Stomach (tissue), 19 donors: ENCODE measurements at places on chromosomes 11 and 22. TPM values are rescaled to one million over a fixed set of nuclear protein-coding genes. Genes with fewer than 3 reads are reported as not detected.

Gene CCS
- 48.0 TPM for polyA plus RNA-seq

Gene LRRC4C
- polyA plus RNA-seq, result 0.31 TPM

Gene SLCO2B1
- polyA plus RNA-seq, result 3.3 TPM

Gene PITPNB
- 24.0 TPM for polyA plus RNA-seq

Gene BARX2
- polyA plus RNA-seq, result 27.7 TPM

Gene OR51F1
- polyA plus RNA-seq, result not detected

Gene CBLIF
- 712 TPM for polyA plus RNA-seq

Gene OR8G5
- polyA plus RNA-seq, result not detected

Gene FERMT3
- 12.4 TPM for polyA plus RNA-seq
